ENCODE measurements at places on chromosomes 1 and 21.

DNA sequence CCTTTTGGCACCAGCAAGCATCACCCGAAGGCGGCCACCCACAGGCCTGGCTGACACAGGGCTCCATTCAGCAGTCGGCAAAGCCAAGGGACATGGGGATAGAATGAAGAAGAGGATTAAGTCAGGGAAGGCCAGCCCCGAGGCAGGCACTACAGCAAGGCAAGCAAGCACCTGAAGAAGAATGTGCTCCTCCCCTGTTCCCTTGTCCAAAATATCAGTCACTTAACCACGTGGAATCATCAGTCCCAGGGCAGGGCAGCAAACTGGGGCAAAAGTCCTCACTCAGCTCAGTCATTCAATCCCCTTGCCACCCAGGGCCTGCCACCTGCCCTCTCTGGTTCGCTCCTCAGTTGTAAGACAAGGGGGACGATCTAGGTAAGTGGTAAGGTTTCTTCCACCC is 9.3 kb downstream of the KANK4 start:
- DNase-seq: peak; percentile 46

GRCh38 chr1:38118976-38119375 is 72.4 kb upstream of the POU3F1 start:
- DNase-seq: no peak

DNA sequence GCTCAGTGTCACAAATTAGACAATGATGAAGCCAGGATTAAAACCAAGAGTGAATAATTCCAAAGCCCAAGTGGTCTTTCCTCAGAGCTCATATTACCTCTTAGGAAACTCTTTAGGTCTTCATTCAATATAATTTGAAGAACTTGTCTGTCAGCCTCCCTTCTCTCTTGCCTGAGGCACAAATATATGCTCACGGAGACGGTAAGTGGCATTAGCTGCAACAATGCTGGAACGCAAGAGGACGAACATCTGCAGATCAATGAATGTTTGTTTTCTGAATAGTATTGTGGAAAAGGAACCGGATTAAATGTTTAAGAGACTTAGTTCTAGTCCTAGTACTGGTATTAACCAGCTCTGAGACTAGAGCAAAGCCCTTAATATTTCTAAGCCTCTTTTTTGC is 39.7 kb upstream of the LYST start:
- no peak for DNase-seq

- DNase-seq: no peak
Measured at GRCh38 chr1:10744029-10744428, 52.4 kb downstream of the CASZ1 start.

DNA sequence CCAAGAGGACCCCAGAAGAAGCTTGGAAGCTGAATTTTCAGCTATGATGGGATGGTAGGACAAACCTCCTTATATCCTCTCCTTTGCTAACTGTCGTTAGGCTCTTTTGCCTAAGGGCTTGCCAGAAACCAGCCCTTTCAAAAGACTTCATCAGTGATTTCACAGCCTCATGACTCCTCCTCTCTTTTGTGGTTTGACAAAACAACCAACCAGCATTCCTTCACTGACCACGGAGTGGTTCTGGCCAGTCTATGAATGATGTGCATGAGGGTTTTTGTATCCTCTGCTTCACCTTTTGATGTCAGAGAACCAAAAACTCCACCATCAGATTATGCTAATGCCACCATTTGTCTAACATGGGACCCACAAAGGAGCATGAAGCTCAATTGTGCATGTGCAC is 116.9 kb upstream of the COA6 start:
- DNase-seq: peak; percentile 31

- DNase-seq: no peak
Measured at GRCh38 chr1:220431554-220432239, 96.2 kb upstream of the MARK1 start.

- no peak for DNase-seq
Measured at GRCh38 chr1:64759968-64760367, 15.1 kb downstream of the RAVER2 start.

- no peak for DNase-seq
Measured at GRCh38 chr21:46159390-46159789, 4.0 kb upstream of the FTCD start.

DNA sequence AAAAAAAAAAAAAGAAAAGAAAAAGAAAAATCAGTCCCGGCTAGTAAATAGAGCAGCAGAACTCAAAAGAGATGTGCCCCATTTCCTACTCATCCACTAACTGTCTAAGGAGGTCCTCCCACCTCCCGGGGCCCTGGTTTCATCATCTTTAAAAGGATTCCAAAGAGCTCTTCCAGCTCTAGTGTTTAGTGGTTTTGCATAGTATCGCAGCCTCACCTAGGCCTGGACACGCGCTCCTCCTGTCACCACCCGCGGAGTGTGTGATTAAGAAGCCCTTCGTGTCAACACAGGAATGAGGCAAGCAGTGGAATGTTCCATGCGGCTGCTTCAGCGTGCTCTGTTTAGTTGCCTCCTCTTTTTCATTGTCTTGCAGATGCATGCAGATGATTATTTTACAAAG is 49.0 kb downstream of the LBR start:
- peak; percentile 93 for DNase-seq

DNA sequence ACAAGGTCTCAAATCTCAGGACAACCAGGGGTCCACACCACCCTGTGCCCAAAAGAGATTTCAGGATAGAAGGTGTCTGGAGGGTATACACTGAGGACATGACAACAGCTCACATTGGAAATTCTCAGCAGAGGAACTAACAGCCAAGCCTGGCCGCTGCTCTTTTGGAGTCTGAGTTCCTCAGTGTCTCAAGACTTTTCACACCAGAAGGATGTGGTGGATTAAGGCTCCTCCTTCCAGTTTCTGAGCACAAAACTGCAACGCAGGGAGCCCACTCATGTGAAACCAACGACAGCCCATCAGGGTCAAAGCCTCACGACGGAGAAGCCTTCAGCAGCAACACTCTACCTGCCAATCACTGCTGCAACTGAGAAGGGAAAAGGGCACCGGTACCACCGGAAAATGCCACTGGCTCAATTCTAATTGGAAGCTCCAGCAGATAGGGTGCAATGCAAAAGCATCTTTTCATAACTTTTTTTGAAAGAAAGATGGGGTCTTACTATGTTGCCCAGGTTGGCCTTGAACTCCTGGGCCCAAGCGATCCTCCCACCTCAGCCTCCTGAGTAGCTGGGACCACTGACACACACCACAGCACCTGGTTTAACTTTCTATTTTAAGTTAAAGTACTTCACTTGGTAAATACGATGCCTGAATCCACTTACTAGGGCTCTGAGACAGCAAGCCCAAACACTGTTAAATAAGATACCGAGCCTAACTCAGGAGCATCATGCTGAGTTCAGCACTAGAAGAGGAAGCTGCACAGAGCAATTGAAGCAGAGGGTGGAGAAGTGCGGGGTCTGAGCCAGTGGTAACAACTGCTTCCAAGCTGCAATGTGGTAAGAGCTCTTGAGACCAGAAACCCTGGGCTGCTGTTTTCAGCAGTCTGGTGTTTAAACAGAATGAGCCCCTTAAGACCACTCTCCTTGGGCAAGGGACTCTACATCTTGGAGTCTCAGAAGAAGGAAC is 7.8 kb downstream of the CAPZB start:
- DNase-seq: no peak
